Left ventricle myocardium inferior (tissue), 1 donor: ENCODE measurements at places on chromosomes 5 and 9. TPM values are rescaled to one million over a fixed set of nuclear protein-coding genes. Genes with fewer than 3 reads are reported as not detected.

Gene MEIKIN
- not detected for total RNA-seq

Gene EQTN
- not detected for total RNA-seq

GRCh38 chr9:90053027-90053426 lies 448.2 kb downstream of the GADD45G start:
- no peak overlapping the region for H3K27ac ChIP-seq
- no peaks in the 10 kb centered on the region for H3K4me1 ChIP-seq
- no peak for DNase-seq
- no peaks in the 10 kb centered on the region for H3K36me3 ChIP-seq
- H3K27me3 ChIP-seq: no peaks in the 10 kb centered on the region
- H3K4me3 ChIP-seq: no peak overlapping the region

- DNase-seq: no peak
- no peak overlapping the region for H3K4me3 ChIP-seq
- H3K27ac ChIP-seq: no peak overlapping the region
Observed at GRCh38 chr9:4674783-4675182, 4.6 kb upstream of the CDC37L1 start.
